ENCODE measurements at places on chromosomes 11 and 22. TPM values are rescaled to one million over a fixed set of nuclear protein-coding genes. Genes with fewer than 3 reads are reported as not detected.

DDI1 gene
- total RNA-seq = not detected

GGT5 gene
- total RNA-seq = 0.30 TPM

FAM181B gene
- 1.2 TPM for total RNA-seq

MALAT1 gene
- total RNA-seq = 636 TPM

DEUP1 gene
- not detected for total RNA-seq

CWF19L2 gene
- total RNA-seq = 12.5 TPM

CNIH2 gene
- total RNA-seq = not detected

EFCAB6 gene
- 0.11 TPM for total RNA-seq

MFNG gene
- 4.0 TPM for total RNA-seq

EXPH5 gene
- 5.4 TPM for total RNA-seq

APOA4 gene
- total RNA-seq = not detected
